Osteocyte (in vitro differentiated cells): ENCODE measurements at places on chromosomes 5 and 9. TPM values are rescaled to one million over a fixed set of nuclear protein-coding genes. Genes with fewer than 3 reads are reported as not detected.

Gene KIF27
- total RNA-seq = 4.2 and 6.4 TPM in 2 replicates

Gene SPEF2
- total RNA-seq = 5.5 and 7.9 TPM in 2 replicates

Gene OR1J2
- total RNA-seq = not detected in 2 replicates

Gene SLC46A2
- total RNA-seq = not detected in 2 replicates

Gene IL3
- not detected in 2 replicates for total RNA-seq

DNA sequence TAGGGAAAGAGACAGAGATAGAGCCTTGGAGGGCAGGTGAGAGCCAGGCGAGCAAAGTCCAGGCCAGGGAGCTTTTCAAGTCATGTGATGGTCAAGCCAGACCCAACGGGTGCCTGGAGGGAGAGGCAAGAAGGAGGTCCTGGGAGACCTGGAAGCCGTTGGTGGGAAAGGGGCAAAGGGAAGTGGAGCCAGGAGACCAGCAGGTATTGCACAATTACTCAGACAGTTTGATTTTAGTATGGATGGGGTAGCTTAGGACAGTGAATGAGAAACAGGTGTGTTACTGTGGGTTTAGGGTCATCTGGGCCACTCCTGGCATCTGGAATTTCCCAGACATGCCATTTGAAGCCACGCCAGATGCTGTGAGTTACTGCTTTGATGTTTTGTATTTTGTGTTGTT lies 5.1 kb downstream of the SECISBP2 start:
- DNase-seq = no peak
- no peak overlapping the region for H3K4me3 ChIP-seq
- H3K4me1 ChIP-seq = peaks cover 24% of the 10 kb centered on the region
- H3K27ac ChIP-seq = no peak overlapping the region
- no peaks in the 10 kb centered on the region for H3K27me3 ChIP-seq
- peaks cover 3% of the 10 kb centered on the region for H3K36me3 ChIP-seq

GRCh38 chr9:14180960-14181537 lies 132.9 kb downstream of the NFIB start:
- H3K27ac ChIP-seq = peak overlapping the region; percentile 3

DNA sequence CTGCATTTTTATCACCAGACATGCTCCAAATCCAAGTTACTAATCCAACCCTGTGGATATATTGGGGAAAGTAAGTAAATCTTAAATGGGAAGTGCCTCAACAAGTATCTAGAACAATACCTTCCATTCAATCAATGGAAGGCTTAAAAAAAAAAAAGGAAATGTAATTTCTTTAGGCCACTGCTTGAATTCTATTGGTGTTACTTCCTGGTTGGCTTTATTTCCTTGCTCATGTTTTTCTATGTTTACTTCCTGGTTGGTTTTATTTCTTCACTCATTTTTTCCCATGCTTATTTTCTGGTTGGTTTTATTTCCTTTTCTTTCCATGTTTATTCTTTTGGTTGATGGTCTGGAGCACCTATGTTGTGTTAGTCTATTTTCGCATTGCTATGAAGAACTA lies 363.9 kb downstream of the KDM4C start:
- no peak overlapping the region for H3K4me3 ChIP-seq
- H3K27ac ChIP-seq = no peak overlapping the region
- H3K27me3 ChIP-seq = no peaks in the 10 kb centered on the region
- peaks cover 4% of the 10 kb centered on the region for H3K36me3 ChIP-seq

GRCh38 chr5:1747079-1747802 lies 52.4 kb downstream of the MRPL36 start:
- H3K27ac ChIP-seq = no peak overlapping the region
- no peaks in the 10 kb centered on the region for H3K36me3 ChIP-seq
- no peaks in the 10 kb centered on the region for H3K4me1 ChIP-seq
- no peak for DNase-seq
- no peaks in the 10 kb centered on the region for H3K27me3 ChIP-seq

DNA sequence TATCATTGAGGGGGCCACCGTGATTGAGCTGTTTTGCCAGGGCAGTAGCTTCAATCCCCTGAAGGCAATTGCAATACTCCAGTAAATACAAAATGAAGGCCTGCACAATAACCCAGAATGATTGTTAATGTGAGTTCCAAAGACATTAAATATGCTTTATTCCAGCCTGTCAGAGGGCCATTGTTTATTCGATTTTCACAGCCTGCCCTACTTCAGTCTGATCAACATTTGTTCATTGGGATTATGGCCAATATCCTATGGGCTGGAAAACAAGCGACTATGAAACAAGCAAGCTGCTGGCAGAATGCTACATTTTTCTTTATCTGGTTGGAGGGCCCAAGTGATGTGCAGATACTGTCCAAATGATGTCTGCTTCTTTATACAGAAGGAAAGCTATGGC lies 543.1 kb downstream of the TLE1 start:
- H3K36me3 ChIP-seq = no peaks in the 10 kb centered on the region
- peaks cover 18% of the 10 kb centered on the region for H3K4me1 ChIP-seq
- no peaks in the 10 kb centered on the region for H3K27me3 ChIP-seq
- no peak overlapping the region for H3K4me3 ChIP-seq
- DNase-seq = no peak

DNA sequence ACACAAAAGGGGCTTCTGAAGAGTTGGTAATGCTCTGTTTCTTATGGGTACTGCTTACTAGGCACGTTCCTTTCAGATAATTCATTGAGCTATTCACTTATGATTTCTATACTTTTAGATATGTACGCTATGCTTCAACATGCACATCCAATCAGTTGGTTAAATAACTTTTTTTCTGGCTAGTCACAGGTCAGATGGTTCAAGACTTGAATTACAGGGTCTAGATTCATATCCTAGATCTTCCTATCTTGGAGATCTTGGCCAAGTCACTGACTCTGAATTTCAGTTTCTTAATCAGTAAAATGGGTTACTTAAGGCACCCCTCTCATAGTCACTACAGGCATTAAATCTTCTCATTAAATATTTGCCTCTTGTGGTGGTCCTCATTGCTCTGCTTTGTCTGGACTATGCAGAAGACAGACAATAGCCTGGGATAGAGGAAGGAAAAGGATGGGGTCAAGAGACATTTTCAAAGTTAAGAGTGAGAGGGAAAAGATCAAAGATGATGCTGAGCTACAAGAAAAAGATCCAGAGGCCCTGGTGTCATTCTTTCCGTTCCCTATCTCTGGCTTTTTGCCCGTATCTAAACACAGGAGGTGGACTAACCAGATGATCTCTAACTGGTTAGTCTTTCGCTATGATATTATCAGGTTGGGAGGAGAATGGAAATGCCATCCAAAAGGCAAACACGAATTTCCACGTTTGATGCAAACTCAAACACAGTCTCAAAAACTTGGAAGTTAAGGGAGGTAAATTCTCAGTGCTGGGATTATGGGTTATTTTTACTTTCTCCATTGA lies 1.8 kb upstream of the CCDC180 start:
- H3K27ac ChIP-seq = no peak overlapping the region
- no peak for DNase-seq
- H3K4me3 ChIP-seq = no peak overlapping the region
- no peaks in the 10 kb centered on the region for H3K27me3 ChIP-seq

- H3K4me3 ChIP-seq = no peak overlapping the region
- peaks cover 16% of the 10 kb centered on the region for H3K4me1 ChIP-seq
- H3K27ac ChIP-seq = no peak overlapping the region
- no peaks in the 10 kb centered on the region for H3K36me3 ChIP-seq
- H3K27me3 ChIP-seq = peaks cover 25% of the 10 kb centered on the region
These were observed 55.7 kb upstream of the FANCC start for GRCh38 chr9:95373069-95373681.

DNA sequence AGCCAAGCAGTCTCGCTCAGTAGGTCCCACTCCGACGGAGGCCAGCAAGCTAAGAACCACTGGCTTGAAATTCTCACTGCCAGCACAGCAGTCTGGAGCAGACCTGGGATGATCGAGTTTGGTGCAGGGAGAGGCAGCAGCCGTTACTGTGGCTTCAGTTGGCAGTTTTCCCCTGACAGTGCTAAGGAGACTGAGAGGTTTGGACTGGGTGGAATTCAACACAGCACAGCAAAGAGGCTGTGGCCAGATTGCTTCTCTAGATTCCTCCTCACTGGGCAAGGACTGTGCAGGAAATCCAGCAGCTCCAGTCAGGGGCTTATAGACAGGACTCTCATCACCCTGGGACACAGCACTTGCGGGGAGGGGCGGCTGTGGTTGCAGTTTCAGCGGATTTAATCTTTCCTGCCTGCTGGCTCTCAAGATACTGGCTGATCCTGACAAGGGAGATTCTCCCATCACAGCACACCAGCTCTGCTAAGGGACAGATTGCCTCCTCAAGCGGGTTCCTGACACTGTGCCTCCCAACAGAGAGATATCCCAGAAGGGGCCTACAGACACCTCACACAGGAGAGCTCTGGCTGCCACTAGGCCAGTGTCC lies 122.1 kb downstream of the YIPF5 start:
- no peak for DNase-seq
- H3K4me3 ChIP-seq = no peak overlapping the region
- H3K36me3 ChIP-seq = no peaks in the 10 kb centered on the region
- H3K27me3 ChIP-seq = peaks cover 3% of the 10 kb centered on the region

DNA sequence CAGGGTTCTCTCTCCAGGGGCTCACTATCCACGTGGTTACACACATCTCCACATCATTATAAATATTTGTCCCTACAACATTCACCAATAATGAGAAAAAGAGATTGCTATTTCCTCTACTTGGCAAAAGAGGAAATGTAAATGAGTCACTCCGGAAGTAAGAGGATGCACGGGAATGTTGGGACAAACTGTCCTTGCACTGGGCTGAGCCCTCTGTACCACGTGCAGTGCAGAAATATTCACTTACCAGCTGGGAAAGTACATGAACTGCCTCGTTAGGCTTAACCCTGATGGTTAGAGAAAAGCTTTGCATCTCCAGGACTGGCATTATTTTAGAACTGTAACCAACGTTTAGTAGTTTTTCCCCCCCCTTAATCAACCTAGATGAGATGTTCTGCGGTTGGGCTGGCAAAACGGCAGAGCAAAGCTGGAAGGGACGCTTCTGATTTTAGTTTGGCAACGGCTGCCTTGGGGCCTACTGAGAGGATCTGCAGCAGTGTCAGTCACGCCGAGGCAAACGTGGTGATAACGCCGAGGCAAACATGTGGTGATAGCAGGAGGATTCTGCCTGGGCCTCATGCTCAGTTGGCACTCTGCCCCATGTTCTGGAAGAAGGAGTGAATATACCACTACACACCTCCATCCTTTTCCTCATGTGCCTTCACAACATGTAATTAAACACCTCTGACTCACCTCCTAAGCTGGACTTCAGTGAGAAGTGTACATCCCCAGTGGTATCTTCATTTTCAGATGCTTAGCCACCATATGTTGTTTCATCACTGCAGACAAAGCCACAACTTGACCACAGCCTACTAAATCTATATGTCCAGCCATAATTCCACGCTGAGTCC lies 661.4 kb upstream of the KLF4 start:
- DNase-seq = no peak
- peaks cover 29% of the 10 kb centered on the region for H3K4me1 ChIP-seq
- no peaks in the 10 kb centered on the region for H3K36me3 ChIP-seq
- H3K4me3 ChIP-seq = no peak overlapping the region
- H3K27me3 ChIP-seq = no peaks in the 10 kb centered on the region

GRCh38 chr5:123142206-123142915 lies 53.3 kb downstream of the PRDM6 start:
- H3K4me1 ChIP-seq = no peaks in the 10 kb centered on the region
- no peak overlapping the region for H3K27ac ChIP-seq
- H3K36me3 ChIP-seq = no peaks in the 10 kb centered on the region
- peaks cover 25% of the 10 kb centered on the region for H3K27me3 ChIP-seq
- no peak for DNase-seq
- no peak overlapping the region for H3K4me3 ChIP-seq

DNA sequence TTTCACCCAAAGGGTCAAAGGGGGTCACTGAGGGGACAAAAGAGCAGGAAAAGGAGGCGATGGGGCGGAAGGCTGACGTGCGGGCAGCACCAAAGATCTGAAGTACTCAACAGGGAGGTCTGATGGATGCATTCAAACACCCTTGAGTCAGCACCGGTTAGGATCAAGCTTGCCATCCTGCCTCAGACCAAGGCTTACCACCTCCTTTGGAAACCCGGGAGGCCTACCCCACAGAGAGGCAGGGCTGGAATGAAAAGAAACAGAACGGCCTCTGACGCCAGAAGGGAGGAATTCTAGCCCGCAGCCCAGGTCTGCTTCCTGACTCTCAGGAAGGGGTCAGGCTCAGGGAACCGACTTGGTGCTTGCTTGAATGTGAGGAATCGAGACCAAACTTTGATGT lies 125.6 kb downstream of the PAPPA start:
- H3K27ac ChIP-seq = peak overlapping the region; percentile 92
- H3K27me3 ChIP-seq = no peaks in the 10 kb centered on the region
- peak overlapping the region; percentile 27 for H3K4me3 ChIP-seq
- peaks cover 64% of the 10 kb centered on the region for H3K4me1 ChIP-seq
- H3K36me3 ChIP-seq = peaks cover 42% of the 10 kb centered on the region

- no peaks in the 10 kb centered on the region for H3K36me3 ChIP-seq
- no peak for DNase-seq
- peaks cover 88% of the 10 kb centered on the region for H3K27me3 ChIP-seq
- H3K27ac ChIP-seq = no peak overlapping the region
These were observed 18.8 kb downstream of the BTNL9 start for GRCh38 chr5:181058786-181059296.

- H3K27ac ChIP-seq = no peak overlapping the region
- no peak overlapping the region for H3K4me3 ChIP-seq
- no peaks in the 10 kb centered on the region for H3K4me1 ChIP-seq
- no peaks in the 10 kb centered on the region for H3K27me3 ChIP-seq
- no peak for DNase-seq
These were observed 306.9 kb upstream of the C9orf72 start for GRCh38 chr9:27880156-27880555.

GRCh38 chr5:8756498-8757084 lies 789.3 kb downstream of the SEMA5A start:
- no peaks in the 10 kb centered on the region for H3K36me3 ChIP-seq
- peaks cover 12% of the 10 kb centered on the region for H3K4me1 ChIP-seq
- no peak overlapping the region for H3K4me3 ChIP-seq
- DNase-seq = no peak
- no peak overlapping the region for H3K27ac ChIP-seq

DNA sequence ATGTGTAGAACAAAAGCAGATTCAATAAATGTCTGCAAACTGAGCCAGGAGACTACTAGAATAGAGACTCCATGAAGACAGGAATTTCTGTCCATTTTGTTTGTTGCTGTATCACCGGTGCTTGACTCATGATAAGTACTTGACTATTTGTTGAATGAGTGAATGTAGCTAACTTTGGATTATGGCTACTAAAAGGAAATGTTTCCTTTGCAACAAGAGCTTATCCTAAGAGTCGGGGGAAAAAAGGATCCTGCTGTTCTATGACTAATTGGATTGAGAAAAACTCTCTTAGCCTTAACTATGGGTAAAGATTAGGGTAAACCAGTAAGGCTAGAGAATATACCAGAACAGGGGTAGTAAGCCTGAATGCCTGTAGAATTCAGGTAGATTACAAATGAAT lies 3.5 kb downstream of the PAIP1 start:
- no peaks in the 10 kb centered on the region for H3K27me3 ChIP-seq
- no peak overlapping the region for H3K27ac ChIP-seq
- H3K36me3 ChIP-seq = peaks cover 9% of the 10 kb centered on the region
- no peak for DNase-seq
- no peak overlapping the region for H3K4me3 ChIP-seq

DNA sequence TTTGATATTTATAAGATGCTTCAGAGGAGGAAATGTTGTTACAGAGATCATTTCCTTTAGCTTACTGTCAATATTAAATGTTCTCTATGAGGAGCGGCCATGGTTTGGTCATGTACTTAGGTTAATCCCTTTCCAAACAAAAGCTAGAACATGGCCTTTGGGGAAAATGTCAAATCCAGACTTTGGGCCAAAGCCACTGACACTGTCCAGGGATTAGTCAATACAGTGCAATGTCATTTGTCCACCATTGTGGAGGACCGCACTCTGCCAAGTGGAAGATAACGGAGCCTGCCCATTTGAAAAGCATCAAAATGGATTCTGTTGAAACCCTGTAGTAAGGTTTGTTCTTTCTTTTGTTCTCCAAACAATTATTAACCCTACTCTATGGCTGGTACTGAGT lies 50.1 kb downstream of the FRMPD1 start:
- H3K27ac ChIP-seq = no peak overlapping the region
- H3K4me1 ChIP-seq = no peaks in the 10 kb centered on the region
- peaks cover 57% of the 10 kb centered on the region for H3K27me3 ChIP-seq
